Activated T-helper 1 cell treated with anti-CD3 and anti-CD28 coated beads, Interleukin-12 subunit alpha, Interleukin-12 subunit beta, Interleukin-2, Interleukin-4 antibody, amounts not matched to agents 30 ng/mL and 10 ng/mL and 1 ng/mL, durations not matched to agents 14 hours and 24 hours and 36 hours (primary cell): ENCODE measurements at places on chromosomes 5 and 9. TPM values are rescaled to one million over a fixed set of nuclear protein-coding genes. Genes with fewer than 3 reads are reported as not detected.

Gene VCAN
- total RNA-seq: 0.05 TPM in 2 replicates

Gene PAM
- total RNA-seq: 74.0 and 80.7 TPM in 2 replicates

Gene DDX4
- total RNA-seq: 0.12 TPM in 1 of 2 replicates, not detected in the other

Gene PCA3
- not detected in 2 replicates for total RNA-seq

Gene LHX6
- total RNA-seq: 0.08 TPM in 1 of 2 replicates, not detected in the other

Gene GABBR2
- total RNA-seq: not detected in 2 replicates

Gene PIP5KL1
- 1.1 and 1.2 TPM in 2 replicates for total RNA-seq

Gene LCN6
- not detected in 2 replicates for total RNA-seq

Gene WDR38
- total RNA-seq: not detected in 2 replicates

Gene PCDHGA3
- total RNA-seq: 0.10 TPM in 1 of 2 replicates, not detected in the other

Gene FOXD4L6
- total RNA-seq: 0.16 TPM in 1 of 2 replicates, not detected in the other

Gene IQGAP2
- 43.5 and 45.4 TPM in 2 replicates for total RNA-seq

Gene IFNA16
- total RNA-seq: not detected in 2 replicates

Gene RAB3C
- not detected in 2 replicates for total RNA-seq

Gene HTR4
- not detected in 2 replicates for total RNA-seq

Gene PCDHGB4
- 0.18 and 0.27 TPM in 2 replicates for total RNA-seq

Gene ZFP2
- total RNA-seq: 0.07 and 0.41 TPM in 2 replicates

Gene DNAJB5
- 5.3 and 6.0 TPM in 2 replicates for total RNA-seq

Gene NTNG2
- 4.6 and 6.2 TPM in 2 replicates for total RNA-seq

Gene LCN9
- total RNA-seq: not detected in 2 replicates

Gene GABRP
- not detected in 2 replicates for total RNA-seq
